ENCODE measurements at places on chromosomes 13 and 19.

DNA sequence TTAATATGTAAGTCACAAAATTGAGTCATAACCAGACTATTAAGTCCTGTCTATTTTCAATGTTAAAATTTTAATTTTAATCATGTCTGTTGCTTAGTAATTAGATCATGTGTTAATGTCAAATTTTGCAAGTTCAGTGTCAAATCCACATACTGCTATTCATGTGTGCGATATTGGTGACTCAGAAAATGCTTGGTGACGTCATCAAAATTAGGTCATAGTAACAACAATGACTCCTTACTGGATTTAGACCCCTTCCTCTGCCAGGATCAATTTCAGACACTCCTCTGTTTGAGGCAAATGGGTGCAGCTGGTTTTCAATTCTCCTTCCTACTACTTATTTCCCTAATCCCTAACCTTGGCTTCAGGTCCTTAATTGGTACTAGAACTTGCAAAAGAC lies 1394.3 kb upstream of the SLC10A2 start:
- no peak for DNase-seq

- no peak for DNase-seq
These were observed 5.1 kb upstream of the SIGLEC7 start for GRCh38 chr19:51136851-51137551.

DNA sequence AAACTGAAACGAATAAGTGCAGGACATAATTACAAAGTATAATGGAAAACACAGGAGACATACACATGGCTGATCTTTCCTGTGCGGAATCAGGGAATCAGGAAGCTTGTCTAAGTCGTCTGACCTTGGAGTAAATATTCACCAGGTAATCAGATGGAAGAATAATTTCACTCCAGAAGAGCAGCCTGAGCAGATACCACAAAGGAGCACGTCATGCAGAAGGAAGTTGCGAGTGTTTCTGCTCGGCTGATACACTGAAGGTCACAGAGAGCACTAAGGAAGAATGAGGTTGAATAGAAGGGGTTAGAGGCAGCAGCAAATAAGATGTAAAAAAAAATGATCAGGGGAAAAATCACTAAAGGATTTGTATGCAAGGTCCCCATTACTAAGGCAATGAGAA lies 122.3 kb upstream of the GPC6 start:
- DNase-seq, result no peak

DNA sequence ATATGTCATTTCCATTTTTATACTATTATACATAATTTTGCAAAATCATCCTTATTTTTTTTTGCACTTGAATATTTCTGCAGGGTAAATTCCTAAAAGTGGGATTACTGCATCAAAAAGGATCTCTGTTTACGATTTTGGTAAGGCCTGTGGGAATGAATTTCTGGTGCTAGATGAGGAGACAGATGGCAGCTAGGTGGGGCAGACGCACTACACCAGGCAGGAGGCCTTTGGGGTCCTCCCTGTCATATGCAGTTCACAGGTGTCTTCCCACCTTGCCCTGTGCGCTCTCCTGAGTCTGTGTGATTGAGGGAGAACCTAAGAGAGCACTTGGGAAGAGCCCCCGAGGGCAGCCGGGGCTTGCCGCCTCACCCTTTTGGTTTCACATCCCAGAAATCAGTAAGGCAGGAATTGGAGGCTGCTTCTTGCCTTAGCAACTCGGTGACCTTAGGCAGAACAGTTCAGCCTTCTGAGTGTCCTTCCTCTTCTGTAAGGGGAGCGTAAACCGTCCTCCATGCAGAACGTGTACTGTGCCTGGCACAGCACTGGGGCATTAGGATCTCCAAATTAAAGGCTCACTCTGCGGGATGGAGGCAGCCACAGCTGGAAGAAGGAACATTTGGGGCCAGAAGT lies 13.4 kb upstream of the GJB2 start:
- DNase-seq, result no peak

GRCh38 chr13:71517004-71517403 lies 350.0 kb downstream of the DACH1 start:
- no peak for DNase-seq

DNA sequence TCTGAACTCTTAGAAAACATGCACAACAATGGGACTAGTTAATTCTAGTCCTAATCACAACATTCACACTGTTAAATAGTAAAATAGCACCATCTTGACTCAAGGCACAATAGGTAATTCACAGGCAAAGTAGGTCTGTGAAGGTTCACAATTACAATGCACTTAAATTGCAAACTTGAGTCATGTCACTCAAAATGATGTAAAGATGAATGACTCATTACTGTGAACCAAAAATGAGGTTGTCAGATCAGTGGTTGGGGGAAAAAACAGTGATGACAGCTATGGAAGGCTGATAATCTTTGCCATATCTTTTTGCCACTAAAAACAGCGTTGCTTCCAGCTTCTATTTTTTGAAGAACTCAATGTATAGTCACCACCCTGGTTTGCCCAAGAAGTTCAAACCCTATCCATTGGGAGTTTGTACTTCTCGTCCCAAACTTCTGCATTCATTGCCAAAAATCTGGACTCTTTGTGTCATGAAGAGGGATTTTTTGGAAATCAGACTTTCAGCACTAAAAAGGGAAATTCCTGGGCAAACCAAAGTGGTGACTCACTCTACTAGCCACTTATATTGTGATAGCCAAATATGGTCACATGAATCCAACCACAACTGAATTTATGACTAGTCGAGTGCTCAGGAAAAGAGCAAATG lies 200.9 kb upstream of the TMTC4 start:
- DNase-seq, result no peak

- DNase-seq, result peak; percentile 62
These were observed at the start of gene SCN1B for GRCh38 chr19:35030257-35031071. SCN1B (plus strand) TSS chr19:35030470; CDS start chr19:35030821, 351 bp downstream.

DNA sequence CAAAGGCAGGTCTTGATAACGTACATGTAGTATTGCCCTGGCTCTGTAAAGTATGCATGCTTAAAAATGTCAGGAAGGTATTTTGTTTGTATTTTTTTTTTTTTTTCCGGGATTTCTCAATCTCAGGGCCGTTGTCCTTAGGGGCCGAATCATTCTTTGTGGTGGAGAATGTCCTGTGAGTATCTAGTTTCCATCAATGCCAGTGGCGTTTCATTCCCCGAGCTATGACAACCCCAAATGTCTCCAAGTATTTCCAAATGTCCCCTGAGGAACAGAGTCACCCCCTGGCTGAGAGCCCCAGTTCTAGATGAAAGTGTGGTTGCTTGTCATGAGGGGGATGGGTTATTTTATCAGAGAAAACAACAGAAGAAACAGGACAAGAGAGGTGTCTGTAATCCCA lies 68.7 kb downstream of the ACSBG2 start:
- no peak for DNase-seq

DNA sequence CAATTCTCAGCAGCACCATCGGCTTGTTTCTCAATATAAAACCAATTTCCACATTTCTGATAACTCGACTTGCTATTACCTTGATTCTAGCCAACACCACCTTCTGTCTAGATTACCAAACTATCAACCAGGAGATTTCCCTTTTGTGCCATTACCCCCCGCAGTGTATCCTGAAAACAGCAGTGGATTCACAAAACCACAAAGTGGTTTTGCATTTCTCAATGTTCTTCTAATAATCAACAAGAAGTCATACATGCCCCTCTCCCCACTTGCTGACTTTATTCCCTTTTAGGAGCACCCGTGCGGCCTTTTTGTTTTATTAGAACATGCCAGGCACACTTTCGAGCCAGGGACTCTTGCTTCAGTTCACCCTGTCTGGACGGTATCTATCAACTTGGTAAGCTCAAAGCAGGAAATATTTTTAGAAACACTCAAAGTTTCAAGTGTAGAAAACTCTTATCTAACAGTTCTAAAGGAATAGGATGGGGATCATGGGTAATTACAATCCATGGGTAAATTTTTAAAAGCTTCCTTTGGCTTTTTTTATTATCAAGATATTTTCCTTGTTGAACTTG lies 967.4 kb downstream of the EFNB2 start:
- no peak for DNase-seq

- DNase-seq, result no peak
These were observed 25.6 kb downstream of the EDNRB start for GRCh38 chr13:77893066-77893465.

GRCh38 chr19:42872608-42873007 lies 6.9 kb downstream of the PSG1 start:
- DNase-seq, result no peak

DNA sequence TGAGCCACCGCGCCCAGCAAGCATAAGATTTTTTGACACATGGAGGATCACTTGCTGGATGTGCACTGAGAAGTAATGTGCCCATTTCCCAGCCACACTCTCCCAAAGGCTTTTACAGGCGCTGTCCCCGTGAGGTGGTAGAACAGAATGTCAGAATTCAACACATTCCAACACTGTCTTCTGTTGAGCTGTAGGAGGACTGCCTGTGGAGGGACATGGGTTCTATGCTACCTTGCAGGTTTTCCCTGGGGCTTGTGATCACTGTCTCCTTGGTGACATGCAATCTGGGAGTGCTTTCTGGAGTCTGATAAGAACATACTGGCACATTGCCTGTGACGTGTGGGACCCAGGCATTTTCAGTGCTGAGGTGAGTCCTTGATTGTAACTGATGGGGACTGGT lies 38.5 kb downstream of the DPRX start:
- DNase-seq, result no peak

DNA sequence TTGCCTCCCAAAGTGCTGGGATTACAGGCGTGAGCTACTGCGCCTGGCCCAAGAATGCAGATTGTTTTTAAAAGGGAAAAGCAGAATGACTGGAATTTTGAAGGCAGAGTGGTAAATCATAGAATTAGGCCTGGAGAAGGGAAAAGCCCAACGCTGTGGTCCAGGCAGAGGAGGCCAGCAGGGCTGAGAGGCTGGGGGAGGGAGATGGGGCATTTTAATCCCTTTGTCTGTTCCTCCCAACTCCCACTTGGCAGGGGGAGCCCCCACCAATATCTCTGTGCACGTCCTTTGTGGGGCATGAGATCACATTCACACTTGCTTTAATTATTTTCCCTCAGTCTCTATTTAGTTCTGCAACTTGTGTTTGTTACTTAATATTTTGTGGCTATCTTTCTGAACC lies 54.4 kb upstream of the RANBP3 start:
- DNase-seq, result no peak
